ENCODE measurements at places on chromosomes 16 and 17.

- no peak for DNase-seq
Measured at GRCh38 chr16:50612849-50613198, 64.6 kb downstream of the NKD1 start.

- DNase-seq = no peak
Measured at GRCh38 chr17:67431249-67432015, 54.4 kb downstream of the PITPNC1 start.

- DNase-seq = no peak
Measured at GRCh38 chr17:79754370-79754769, 23.6 kb upstream of the CBX2 start.

DNA sequence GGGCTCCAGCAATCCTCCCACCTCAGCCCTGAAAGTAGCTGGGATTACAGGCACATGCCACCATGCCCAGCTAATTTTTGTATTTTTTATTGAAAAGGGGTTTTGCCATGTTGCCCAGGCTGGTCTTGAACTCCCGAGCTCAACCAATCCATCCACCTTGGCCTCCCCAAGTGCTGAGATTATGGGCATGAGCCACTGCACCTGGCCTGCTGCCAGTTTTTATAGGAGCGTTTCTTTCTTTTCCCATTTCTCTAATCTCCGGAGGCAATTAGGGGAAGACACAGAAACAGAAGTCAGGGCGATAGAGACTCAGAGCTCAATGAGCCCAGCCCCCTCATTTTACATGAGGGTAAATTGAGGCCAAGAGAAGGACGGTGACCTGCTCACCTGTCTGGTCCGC, 10.4 kb downstream of the MGAT5B start:
- DNase-seq = no peak

GRCh38 chr16:25198021-25198420, 18.7 kb upstream of the AQP8 start:
- no peak for DNase-seq

- no peak for DNase-seq
Measured at GRCh38 chr17:54945231-54945630, 23.2 kb downstream of the COX11 start.

DNA sequence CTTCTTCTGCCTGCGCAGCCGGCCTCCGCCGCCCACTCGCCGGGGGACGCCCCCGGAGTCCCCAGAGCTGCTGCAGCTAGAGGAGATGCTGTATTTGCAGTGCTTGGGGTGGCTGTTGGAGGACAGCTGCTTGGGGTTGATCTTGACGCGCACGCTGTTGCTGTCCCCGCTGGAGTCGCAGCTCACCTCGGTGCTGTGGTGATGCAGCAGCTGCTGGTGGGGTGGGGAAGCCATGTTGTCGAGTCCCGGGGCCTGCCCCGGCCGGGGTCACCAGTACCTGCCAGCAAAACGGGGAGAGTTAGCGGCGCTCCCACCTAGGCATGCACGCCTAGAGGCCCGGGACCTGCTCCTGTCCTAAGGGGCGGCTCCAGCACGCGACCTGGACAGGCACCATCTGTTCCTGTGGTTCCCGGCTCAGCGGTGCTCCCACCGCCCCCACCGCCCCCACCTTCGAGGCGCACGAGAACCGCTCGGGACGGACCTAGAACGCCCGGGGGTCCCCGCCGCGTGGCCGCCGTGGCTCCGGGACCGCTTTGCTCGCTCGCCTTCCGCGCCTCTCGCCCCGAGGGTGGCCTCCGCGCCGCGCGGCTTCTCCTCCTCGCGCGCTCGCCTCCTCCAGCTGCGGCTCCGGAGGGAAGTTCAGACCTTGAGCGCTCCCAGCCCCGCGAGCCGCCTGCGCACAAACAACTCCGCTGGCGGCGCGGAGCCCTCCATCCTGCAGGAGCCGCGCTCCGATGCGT, 863 bp downstream of the ADCY9 start:
- peak; percentile 3 for DNase-seq

DNA sequence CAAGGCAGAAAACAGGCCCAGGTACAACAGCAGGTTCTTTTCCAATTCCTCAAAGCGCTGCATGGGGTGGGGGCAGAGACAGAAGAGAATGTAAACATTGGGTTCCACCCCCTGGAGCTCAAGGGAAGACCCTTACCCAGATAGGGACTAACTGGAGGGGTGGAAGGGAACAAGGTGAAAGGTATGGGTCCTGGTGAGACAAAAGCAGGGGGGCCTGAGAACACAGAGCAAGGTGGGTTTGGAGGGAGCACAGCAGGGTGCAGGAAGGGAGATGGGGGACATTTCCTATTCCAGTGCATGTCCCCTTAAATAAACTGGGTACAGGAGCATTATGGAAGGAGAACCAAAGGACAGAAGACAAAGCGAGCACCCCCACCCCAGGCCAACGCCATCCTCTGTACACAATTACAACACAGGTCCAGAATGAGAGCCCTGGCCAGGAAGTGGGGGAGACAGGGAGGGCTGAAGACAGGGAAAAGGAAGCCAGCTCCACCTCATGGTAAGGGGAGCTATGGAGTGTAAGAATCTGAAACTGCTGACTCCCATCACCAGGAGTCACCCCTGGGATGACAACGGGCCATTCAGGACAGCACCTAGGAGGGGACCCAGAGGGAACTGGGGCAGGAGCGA, 2.1 kb upstream of the CD2BP2 start:
- DNase-seq = no peak

GRCh38 chr17:67477687-67478086, 100.6 kb downstream of the PITPNC1 start:
- peak; percentile 13 for DNase-seq

DNA sequence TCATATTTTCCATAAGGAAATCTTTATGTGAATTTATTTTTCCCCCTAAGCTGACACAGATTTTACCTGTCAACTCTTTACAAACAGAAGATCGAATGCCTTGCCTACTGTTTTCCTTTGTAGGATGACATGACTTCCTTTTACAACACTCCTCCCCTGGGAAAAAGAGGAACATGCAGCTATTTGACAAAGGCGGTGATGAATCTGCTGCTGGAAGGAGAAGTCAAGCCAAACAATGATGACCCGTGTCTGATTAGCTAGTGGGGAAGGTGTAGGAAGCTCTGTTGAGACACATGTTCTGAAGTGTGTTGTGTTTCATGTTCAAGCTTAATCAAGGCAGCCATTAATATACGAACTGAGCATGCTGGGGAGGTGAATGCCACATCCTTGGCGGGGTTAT, 238.0 kb downstream of the PHKB start:
- no peak for DNase-seq

DNA sequence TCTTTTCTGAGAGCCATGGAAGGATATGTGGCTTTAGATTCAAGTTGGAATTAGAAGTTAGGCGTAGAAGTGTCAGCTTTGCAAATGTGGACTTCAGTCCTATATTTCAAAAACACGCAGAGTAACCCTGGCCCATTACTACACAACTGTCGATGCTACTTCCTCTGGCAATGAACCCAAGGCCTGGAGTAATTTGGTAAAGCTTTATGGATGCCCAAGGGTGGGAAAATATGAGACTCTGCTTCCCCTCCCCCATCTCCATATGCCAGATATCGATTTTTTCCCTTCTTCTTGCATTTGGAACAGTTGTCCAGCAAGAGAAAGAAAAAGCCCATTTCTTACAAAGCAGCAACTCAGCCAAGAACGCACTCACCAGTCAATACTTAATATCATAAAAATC, 2.9 kb upstream of the MAP1LC3B start:
- DNase-seq = no peak

- DNase-seq = peak; percentile 4
Measured at GRCh38 chr17:57597531-57598453, 147.3 kb downstream of the CCDC182 start.

- no peak for DNase-seq
Measured at GRCh38 chr16:67429799-67430503, 970 bp upstream of the HSD11B2 start.

DNA sequence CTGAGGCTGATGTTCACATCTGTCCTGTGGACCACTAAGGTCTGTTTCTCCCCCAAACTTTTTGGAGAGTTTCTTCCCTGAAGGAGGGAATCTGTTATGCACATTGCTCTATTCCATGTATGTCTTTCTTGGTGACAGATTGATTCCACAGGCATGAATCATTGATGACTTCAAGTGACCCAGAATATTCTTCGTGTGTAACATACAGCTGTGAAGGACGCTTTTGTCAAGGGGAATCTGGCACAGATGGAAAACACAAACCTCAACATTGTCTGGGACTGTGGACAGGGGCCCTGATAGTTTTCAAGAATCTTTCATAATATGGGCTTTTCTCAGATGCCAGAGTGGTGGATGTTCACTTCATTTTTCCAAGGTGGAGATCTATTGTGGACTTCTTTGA, 223.1 kb upstream of the MAF start:
- no peak for DNase-seq

- no peak for DNase-seq
Measured at GRCh38 chr17:27494192-27495091, 38.2 kb downstream of the KSR1 start.

GRCh38 chr16:48047720-48048119, 108.1 kb downstream of the ABCC12 start:
- no peak for DNase-seq

- no peak for DNase-seq
Measured at GRCh38 chr16:17543073-17543472, 72.3 kb upstream of the XYLT1 start.

DNA sequence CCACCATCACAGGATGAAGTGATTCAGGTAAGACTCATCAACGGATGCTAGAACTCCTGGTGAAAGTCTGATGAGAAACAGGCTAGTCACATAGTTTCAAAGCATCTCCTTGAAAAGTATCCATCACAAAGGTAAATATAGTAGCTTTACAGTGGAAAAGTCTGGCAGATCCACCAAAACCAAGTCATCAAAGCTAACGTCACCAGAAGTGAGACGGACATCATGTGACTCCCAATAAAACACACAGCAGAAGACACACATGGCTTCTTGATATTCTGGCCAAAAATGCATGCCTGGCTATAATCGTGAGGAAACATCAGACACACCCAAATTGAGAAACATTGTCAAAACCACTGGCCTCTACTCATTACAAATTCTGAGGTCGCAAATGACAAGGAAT, 17.9 kb upstream of the TRPV3 start:
- no peak for DNase-seq

GRCh38 chr16:57146040-57146647, 39.7 kb downstream of the PSME3IP1 start:
- no peak for DNase-seq

DNA sequence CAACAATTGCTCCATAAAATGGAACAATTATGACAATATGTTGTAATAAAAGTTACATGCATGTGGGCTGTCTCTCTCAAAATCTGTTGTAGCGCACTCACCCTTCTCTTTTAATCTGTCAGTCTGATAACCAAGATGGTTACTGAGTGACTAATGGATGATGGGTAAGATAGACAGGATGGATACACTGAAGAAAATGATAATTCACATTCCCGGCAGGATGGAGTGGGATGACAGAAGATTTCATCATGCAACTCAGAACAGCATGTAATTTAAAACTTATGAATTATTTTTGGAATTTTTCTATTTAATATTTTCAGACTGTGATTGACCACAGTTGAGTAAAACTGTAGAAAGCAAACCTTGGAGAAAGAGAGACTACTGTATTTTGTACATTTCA, 30.5 kb downstream of the CDH13 start:
- DNase-seq = no peak

GRCh38 chr17:1724351-1724868, at the start of gene WDR81:
TSS of gene WDR81 (plus strand) at chr17:1724704. CDS start at chr17:1724960, 256 bp downstream.
- peak; percentile 71 for DNase-seq

GRCh38 chr17:12618557-12618956, 47.1 kb upstream of the MYOCD start:
- no peak for DNase-seq

DNA sequence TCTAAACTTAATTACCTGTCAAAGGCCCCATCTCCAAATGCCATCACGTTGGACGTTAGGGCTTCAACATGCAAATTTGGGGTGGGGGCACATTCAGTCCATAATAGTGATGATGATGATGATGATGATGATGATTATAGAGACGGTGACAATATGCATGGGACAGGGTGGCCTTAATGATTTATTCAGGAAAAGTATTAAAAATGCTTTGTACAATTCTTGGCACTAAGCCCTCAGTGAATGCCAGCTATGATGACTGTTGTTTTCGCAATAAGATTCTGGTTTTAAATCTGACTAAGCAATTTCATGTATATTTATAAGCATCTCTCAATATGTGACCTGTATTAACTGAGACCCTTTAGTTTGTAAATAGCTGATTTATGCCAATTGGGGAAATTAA, 106.3 kb downstream of the C16orf95 start:
- DNase-seq = no peak

GRCh38 chr17:68993112-68993511, 37.9 kb upstream of the ABCA8 start:
- no peak for DNase-seq

DNA sequence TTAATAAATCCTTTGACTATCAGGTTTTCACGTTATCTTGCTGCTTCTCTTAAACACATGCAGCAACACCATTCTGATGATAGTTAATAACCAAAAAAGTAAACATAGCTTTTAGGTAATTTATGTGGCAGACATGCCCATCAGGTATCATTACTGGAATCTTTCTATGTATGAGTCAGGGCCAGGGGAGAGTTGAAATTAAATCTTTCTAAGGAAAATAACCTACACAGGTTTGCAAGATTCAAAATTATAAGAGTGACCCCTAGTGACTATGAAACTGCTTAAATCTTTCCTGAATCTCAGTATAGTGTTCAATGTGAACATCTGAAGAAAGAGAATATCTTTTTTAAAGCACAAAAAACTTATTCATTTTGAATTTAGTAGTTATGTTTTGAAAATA, 666.6 kb downstream of the CDH11 start:
- DNase-seq = no peak

DNA sequence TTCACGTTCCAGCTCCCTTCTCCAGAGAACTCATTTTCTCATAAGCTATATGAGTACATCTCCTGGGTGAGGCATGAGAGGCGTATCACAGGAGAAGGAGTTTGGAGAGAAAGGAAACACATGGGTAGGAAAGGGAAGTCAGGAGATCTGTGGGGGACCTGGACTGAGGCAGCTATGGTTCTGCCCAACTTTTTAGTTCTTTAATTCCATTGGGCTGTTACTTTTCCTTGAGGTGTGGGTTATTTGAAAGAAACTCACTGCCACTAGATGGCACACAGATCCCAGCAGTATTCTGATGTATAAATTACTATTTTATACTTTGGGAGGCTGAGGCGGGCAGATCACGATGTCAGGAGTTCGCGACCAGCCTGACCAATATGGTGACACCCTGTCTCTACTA, 63.6 kb downstream of the NUP93 start:
- no peak for DNase-seq

- no peak for DNase-seq
Measured at GRCh38 chr17:3896108-3896967, 3.5 kb upstream of the CAMKK1 start.

DNA sequence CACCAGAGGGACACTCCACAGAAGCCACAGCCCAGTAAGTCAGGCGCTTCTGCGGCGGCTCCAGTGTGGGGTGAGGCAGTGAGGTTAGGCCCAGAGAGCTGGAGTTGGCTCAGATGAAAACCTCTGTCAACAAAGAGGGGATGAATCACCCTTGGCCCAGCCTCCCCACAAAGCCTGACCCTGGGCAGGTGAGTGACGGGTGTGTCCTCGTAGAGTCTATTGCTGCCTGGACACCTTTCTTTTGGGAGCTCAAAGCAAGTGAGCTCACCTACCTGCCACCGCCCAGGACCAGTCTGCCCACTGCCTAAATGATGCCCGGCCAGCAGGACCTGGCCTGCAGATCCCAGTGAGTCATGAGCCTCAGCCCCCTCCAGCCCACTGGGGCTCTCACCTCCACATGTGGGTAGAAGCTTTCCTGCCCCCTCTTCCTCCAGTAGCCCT, 24.9 kb upstream of the DBNDD1 start:
- DNase-seq = no peak

Data from stimulated activated naive CD4-positive, alpha-beta T cell (primary cell).